GM23248 (cell line): ENCODE measurements at places on chromosomes 12 and 14. TPM values are rescaled to one million over a fixed set of nuclear protein-coding genes. Genes with fewer than 3 reads are reported as not detected.

Gene HVCN1
- 4.1 and 7.6 TPM in 2 replicates for total RNA-seq

DNA sequence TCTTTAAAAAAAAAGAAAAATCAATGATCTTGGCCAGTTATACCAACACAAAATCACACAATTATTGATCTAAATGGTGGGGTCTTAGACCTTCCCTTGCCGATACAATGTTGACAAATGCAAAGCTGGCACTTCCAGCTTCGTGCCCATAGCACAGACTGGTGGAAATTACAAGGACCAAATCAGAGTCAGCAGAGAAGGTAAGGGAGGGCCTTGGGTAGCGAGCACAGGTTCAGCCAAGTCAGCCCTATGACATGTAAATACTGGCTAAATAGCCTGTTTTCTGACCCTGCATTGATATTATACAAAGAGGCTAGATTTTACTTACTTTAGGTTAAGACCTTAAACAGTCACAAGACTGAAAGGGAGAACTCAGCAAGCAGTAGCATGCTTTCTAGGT lies 30.3 kb upstream of the WDR89 start:
- no peak overlapping the region for H3K4me3 ChIP-seq
- H3K27me3 ChIP-seq = no peaks in the 10 kb centered on the region
- H3K36me3 ChIP-seq = no peaks in the 10 kb centered on the region
- H3K4me1 ChIP-seq = peaks cover 6% of the 10 kb centered on the region; the same call in 1 of the 2 replicates
- no peak for DNase-seq

Gene PRORP
- 18.2 and 32.7 TPM in 2 replicates for total RNA-seq

Gene RAD51B
- 4.0 and 7.7 TPM in 2 replicates for total RNA-seq

- no peak overlapping the region for H3K27ac ChIP-seq
- DNase-seq = no peak
- no peaks in the 10 kb centered on the region for H3K36me3 ChIP-seq
- H3K4me1 ChIP-seq = no peaks in the 10 kb centered on the region
- no peak overlapping the region for H3K4me3 ChIP-seq
Observed at GRCh38 chr12:93347054-93347785, 30.5 kb upstream of the NUDT4 start.
